Caki2 (cell line): ENCODE measurements at places on chromosomes 11 and 22. TPM values are rescaled to one million over a fixed set of nuclear protein-coding genes. Genes with fewer than 3 reads are reported as not detected.

Gene UCP3
- total RNA-seq: 0.12 TPM in 1 of 2 replicates, not detected in the other

Gene GGTLC2
- total RNA-seq: 1.8 TPM in 1 of 2 replicates, not detected in the other

- DNase-seq: no peak
Measured at GRCh38 chr22:23053051-23053707, 17.1 kb upstream of the GNAZ start.

- DNase-seq: no peak
Measured at GRCh38 chr22:22348815-22349454, 104.3 kb downstream of the VPREB1 start.

Gene DEUP1
- total RNA-seq: not detected in 2 replicates

DNA sequence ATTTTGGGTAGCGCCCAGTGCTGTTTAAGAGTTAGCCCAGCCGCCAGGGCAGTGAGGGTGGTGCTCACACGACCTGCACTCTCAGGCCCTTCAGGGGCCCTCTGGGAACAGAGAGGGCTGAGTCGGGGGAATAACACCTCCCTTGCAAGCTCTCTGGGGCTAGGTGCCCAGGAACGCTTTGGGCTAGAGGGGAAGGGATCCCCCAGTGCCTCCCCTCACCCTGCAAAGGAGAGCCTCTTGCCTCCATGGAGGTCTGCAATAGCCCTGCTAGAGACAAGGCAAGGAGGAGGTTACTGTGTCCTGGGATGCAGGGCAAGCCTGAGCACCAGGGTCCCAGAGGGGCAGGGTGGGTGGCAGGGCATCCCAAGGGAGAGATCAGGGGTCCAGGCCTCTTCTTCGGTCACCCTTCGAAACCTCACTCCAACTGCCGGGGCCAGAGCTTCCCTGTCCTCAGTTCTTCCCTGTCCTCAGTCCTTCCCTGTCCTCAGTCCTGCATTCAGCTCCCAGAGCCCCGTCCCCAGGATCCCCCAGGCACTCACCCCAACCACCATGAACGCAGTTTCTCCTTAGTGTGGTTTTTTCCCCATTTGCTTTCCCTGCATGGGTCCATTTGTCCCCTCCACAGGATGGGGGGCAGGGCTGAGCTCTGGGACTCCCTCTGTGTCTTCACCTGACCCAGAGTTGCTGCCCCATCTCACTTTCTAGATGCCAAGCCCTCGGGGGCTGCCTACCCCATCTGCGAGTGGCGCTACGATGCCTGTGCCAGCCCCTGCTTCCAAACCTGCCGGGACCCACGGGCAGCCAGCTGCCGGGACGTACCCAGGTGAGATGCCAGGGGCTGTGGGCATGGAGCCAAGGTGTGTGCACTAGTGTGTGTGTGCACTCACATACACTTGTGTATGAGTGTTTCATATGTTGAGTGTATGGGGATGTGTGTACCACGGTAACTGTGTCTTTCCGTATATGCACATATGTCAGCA is 60.8 kb downstream of the OTOG start:
- DNase-seq: no peak

DNA sequence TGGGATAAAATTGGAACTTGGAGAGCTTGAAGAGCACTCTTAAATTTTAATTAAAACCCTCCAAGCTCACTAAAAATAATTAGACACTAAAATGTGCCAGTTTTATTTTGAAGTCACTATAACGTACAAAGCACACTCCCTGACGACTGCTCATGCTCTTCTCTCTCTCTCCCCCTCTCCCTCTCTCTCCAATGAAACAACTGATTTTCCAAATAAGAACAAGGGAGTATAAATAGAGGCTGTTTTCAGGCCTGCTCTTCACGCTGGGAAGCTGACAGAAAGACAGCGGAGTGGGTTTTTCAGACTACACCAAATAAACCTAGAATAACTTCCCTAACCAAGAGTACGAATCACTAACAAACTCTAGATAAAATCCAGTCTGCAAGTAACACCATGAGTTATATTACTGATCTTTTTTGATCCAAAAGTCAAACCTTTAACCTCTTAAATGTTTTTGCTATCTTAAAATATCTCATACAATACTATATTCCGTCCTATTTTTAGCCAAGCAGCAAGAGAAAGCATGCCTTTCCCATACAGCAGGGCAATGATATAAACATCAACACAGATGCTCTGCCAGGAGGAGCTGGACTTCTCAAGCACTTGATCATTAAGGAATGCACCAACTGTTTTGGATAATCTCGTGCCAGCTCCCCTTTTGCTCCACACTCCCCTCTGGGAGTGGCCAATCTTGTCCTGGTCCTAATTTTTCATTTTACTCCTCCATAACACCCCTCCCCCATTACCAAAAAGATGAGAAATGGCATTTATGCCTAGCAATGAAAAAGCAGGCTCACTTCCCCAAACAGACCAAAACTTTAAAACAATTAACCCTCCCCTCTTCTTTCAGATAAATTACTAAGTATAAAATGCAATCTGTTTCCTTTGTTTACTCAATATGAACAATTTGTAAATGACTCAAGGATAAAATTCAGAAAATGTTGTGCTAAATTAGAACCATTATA is 116.9 kb downstream of the SOX6 start:
- DNase-seq: no peak

DNA sequence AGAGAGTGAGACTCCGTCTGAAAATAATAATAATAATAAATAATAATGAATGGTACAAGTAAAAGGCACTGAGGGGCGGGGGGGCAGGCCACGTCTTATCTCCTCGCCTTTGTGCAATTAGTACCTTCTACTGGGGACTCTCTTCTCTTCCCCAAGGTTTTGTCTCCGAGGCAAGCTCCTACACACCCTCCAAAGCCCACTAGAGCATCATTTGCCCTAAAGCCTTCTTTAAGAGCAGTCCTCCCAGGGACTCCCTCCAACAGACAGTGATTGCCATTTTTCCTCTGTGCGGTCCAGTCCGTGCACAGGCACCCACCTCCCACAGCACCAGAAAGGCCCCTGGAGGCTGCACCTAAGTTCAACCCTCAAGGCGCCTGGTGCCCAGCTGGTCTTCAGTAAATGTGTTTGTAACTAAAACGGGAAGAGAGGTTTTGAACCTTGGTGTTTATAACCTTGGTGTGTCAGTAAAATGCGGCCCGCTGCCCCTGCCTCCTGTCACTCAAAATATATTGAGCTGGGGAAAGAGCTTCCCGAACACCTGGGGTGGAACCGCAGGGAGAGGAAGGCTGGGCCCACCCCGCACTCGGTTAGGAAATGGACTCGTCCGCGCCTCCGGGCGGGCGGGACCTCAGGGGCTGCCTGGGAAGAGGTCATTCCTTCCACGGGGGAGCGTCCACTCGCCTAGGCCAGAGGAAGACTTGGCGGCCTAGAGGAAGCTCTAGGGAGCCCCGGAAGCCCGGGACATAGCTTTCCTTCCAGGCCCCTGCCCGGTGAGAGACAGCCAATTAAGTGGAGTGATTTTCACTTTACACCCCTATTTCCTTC is 4.7 kb upstream of the KDELR3 start:
- DNase-seq: no peak

DNA sequence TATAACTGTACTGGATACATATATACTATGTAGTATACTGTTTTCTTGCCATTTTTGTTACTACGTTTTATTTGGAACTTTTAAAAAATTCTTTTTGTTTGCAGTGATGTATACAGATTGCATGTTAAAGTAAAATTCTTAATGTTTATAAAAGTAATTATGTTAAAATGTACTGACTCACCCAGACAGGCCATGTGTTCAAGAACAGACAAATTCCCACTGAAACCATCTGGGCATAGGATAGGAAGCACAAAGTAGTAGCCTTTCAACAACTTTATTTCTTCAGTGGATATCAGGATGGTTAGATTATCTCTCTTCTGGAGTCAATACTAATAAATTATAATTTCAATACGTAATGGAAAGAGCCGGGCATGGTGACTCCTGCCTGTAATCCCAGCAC is 19.8 kb downstream of the PRMT3 start:
- no peak for DNase-seq

Gene IPO7
- total RNA-seq: 74.0 and 77.4 TPM in 2 replicates
